Testis (tissue), 5 donors: ENCODE measurements at places on chromosomes 6 and 20. TPM values are rescaled to one million over a fixed set of nuclear protein-coding genes. Genes with fewer than 3 reads are reported as not detected.

BTNL2 gene
- total RNA-seq: 0.74 TPM

ARHGAP18 gene
- total RNA-seq: 23.8 TPM

SPEF1 gene
- total RNA-seq: 12.1 TPM

EGFL8 gene
- total RNA-seq: 25.7 TPM

ATP5F1E gene
- total RNA-seq: 24.6 TPM

GSTA2 gene
- 89.9 TPM for total RNA-seq

DNA sequence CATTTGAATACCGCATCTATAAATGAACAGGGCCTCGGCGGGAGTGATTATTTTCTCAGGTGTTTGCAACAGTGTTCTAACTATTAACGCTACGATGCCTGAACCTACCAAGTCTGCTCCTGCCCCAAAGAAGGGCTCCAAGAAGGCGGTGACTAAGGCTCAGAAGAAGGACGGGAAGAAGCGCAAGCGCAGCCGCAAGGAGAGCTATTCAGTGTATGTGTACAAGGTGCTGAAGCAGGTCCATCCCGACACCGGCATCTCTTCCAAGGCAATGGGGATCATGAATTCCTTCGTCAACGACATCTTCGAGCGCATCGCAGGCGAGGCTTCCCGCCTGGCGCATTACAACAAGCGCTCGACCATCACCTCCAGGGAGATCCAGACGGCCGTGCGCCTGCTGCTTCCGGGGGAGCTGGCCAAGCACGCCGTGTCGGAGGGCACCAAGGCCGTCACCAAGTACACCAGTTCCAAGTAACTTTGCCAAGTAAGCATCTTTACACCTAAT is 70.9 kb downstream of the HFE start:
- H3K27ac ChIP-seq: peak overlapping the region; percentile 84
- H3K4me1 ChIP-seq: peaks cover 4% of the 10 kb centered on the region
- DNase-seq: peak; percentile 89
- no peaks in the 10 kb centered on the region for H3K36me3 ChIP-seq
- H3K27me3 ChIP-seq: no peaks in the 10 kb centered on the region

- H3K4me1 ChIP-seq: no peaks in the 10 kb centered on the region
- no peaks in the 10 kb centered on the region for H3K27me3 ChIP-seq
- H3K36me3 ChIP-seq: no peaks in the 10 kb centered on the region
- H3K27ac ChIP-seq: no peak overlapping the region
- no peak overlapping the region for H3K4me3 ChIP-seq
- no peak for DNase-seq
Measured at GRCh38 chr6:9825526-9825925, 589.3 kb downstream of the TFAP2A start.

- H3K4me1 ChIP-seq: no peaks in the 10 kb centered on the region
- H3K4me3 ChIP-seq: no peak overlapping the region
- H3K36me3 ChIP-seq: no peaks in the 10 kb centered on the region
- no peaks in the 10 kb centered on the region for H3K27me3 ChIP-seq
- DNase-seq: no peak
- no peak overlapping the region for H3K27ac ChIP-seq
Measured at GRCh38 chr6:159149641-159150040, 19.6 kb upstream of the FNDC1 start.

DNA sequence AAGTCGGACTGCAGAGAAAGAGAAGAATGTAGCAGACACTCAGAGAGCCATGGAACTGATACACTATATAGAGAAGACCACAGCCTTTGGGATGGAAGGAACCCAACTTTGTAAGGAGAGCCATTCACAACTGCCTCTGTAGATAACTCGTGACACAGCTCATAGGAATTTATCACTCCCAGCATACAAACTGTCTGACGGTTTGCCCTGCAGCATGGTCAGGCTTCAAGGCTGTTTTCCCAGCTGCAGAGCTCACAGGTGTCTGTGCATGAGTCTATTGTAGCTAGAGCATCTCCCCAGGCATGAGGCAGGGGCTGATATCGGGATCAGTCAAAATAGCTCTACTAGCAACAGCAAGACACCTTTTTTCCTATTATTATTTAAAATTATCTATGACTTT is 130.5 kb upstream of the DTNBP1 start:
- no peaks in the 10 kb centered on the region for H3K36me3 ChIP-seq
- no peak overlapping the region for H3K4me3 ChIP-seq
- no peak for DNase-seq
- no peaks in the 10 kb centered on the region for H3K27me3 ChIP-seq

GRCh38 chr20:14441201-14441600 is 103.8 kb upstream of the FLRT3 start:
- H3K27ac ChIP-seq: no peak overlapping the region
- H3K4me3 ChIP-seq: no peak overlapping the region
- no peaks in the 10 kb centered on the region for H3K27me3 ChIP-seq
- H3K4me1 ChIP-seq: no peaks in the 10 kb centered on the region

DNA sequence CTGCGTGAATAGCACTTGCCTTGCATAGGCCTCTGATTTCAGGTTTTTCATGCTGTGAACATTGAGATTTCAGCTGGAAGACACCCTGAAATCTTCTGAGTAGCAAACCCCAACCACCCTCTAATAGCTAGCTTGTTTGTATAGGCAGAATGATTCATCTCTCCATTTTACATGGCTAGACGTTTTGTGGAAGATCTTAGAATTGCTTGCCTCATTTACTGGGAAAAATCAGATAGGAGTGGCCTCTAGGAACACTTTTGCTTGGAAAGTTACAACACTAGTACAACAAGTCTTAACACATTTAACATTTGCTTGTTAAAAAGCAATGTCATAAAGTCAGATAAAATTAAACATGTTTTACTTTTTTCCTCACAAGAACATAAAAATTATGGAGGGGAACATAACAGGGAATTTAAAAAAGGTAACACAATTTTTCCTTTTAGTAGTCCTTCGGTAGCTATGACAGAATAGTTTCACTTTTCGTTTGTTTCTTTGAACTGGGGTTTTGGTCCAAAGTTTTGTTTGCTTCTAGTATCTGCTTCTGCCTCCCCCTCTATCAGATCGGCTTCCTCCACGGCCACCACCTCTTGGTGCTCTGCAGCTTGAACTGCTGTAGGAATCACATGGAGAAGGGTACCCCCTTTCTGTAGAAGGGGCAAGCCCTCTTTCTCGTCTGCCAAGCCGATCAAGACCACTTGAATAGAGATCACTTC is 102.2 kb upstream of the PTCHD4 start:
- no peak overlapping the region for H3K4me3 ChIP-seq
- H3K4me1 ChIP-seq: no peaks in the 10 kb centered on the region
- H3K36me3 ChIP-seq: no peaks in the 10 kb centered on the region
- H3K27ac ChIP-seq: no peak overlapping the region

DNA sequence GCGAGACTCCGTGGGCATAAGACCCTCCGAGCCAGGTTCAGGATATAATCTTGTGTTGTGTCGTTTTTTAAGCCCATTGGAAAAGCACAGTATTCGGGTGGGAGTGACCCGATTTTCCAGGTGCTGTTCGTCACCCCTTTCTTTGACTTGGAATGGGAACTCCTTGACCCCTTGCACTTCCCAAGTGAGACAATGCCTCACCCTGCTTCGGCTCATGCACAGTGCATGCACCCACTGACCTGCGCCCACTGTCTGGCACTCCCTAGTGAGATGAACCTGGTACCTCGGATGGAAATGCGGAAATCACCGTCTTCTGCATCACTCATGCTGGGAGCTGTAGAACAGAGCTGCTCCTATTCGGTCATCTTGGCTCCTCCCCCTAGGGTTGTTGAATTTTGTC is 307.7 kb upstream of the DEFB115 start:
- H3K27me3 ChIP-seq: no peaks in the 10 kb centered on the region
- H3K27ac ChIP-seq: no peak overlapping the region
- no peak for DNase-seq
- H3K36me3 ChIP-seq: no peaks in the 10 kb centered on the region
- no peak overlapping the region for H3K4me3 ChIP-seq

- H3K27me3 ChIP-seq: no peaks in the 10 kb centered on the region
- DNase-seq: no peak
- H3K27ac ChIP-seq: no peak overlapping the region
- no peaks in the 10 kb centered on the region for H3K4me1 ChIP-seq
Measured at GRCh38 chr6:166413491-166413951, 30.8 kb upstream of the MPC1 start.

DNA sequence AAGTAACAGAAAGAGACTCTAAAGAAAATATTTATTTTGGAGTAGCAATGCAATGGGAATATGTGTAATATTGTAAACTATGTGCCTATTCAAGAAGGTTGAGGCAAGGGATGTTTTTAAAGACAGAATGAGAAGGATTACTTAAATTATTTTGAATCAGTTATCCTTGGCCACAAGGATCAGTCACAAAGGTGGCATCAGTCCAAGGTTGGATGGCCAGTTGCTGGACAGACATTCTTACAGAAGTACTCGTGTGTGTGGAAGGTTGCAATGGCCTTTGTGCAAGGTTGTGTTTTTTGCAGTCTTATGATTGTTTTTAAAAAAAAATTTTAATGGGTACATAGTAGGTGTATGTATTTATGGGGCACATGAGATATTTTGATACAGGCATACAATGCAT is 2.0 kb downstream of the QRSL1 start:
- H3K36me3 ChIP-seq: no peaks in the 10 kb centered on the region
- H3K27me3 ChIP-seq: no peaks in the 10 kb centered on the region
- no peak for DNase-seq
- no peak overlapping the region for H3K4me3 ChIP-seq

DNA sequence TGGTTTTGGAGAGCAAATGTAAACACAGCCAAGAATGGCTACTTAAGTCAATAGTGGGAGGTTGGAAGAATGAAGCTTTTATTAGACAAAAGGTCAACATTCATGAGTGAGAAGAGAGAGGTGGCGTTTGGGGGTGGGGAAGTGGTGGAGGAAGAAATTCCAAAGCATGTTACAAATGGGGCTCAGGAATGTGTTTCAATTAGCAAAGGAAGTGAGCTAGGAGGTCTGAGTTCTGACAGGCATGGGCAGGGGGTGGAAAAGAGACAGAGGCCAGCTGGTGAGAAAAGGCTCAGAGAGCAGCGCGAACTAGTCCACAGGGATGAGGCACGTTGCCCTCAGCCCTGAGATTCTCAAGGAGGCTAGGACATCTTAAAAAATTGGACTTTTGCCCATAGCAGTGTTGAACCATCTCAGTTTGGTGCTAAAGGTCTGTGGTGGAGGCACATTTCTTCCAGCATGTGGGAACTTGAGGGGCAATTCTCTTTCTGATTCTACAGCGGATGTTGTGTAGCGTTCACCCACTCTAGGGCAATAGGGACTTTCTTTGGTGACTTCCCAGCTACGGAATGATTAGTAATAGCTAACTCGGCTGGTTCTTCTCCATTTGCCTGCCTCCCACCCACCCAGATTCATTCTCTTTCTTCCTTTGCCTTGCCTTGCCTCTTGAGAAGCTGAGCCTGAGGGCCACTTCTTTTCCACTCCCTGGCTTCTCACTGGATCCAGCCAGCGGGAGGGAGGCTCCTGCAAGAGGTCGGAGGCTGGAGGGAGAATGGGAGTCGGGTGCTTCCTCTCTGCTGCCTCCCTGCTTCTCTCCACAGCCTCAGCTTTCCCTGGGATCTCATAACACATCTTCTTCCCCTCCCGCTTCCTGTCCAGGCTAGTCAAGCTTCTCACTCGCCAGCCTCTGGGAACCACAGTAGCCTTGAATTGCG is 45.1 kb upstream of the NEDD9 start:
- H3K27me3 ChIP-seq: no peaks in the 10 kb centered on the region
- H3K4me1 ChIP-seq: peaks cover 28% of the 10 kb centered on the region
- no peaks in the 10 kb centered on the region for H3K36me3 ChIP-seq
- no peak overlapping the region for H3K4me3 ChIP-seq

DNA sequence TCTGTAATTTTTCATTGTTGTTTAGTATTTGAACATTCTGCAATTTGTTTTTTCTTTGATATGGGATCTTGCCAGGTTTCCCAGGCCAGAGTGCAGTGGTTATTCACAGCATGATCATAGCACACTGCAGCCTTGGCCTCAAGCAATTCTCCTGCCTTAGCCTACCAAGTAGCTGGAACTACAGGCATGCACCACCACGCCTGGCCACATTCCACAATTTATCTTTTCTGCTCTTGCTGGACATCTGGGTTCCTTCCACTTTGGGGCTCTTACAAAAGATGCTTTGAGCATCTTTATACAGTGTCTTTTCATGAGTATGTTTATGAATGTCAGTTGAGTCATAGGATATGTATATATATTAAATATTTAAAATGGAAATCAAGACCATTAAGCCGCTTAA is 42.0 kb downstream of the PGM3 start:
- H3K27me3 ChIP-seq: no peaks in the 10 kb centered on the region
- no peaks in the 10 kb centered on the region for H3K36me3 ChIP-seq
- no peak for DNase-seq
- no peaks in the 10 kb centered on the region for H3K4me1 ChIP-seq

- no peak overlapping the region for H3K4me3 ChIP-seq
- peaks cover 53% of the 10 kb centered on the region for H3K4me1 ChIP-seq
- no peaks in the 10 kb centered on the region for H3K36me3 ChIP-seq
Measured at GRCh38 chr20:47346172-47346571, 10.3 kb downstream of the ZMYND8 start.
